ENCODE measurements at places on chromosomes 11 and 22.

DNA sequence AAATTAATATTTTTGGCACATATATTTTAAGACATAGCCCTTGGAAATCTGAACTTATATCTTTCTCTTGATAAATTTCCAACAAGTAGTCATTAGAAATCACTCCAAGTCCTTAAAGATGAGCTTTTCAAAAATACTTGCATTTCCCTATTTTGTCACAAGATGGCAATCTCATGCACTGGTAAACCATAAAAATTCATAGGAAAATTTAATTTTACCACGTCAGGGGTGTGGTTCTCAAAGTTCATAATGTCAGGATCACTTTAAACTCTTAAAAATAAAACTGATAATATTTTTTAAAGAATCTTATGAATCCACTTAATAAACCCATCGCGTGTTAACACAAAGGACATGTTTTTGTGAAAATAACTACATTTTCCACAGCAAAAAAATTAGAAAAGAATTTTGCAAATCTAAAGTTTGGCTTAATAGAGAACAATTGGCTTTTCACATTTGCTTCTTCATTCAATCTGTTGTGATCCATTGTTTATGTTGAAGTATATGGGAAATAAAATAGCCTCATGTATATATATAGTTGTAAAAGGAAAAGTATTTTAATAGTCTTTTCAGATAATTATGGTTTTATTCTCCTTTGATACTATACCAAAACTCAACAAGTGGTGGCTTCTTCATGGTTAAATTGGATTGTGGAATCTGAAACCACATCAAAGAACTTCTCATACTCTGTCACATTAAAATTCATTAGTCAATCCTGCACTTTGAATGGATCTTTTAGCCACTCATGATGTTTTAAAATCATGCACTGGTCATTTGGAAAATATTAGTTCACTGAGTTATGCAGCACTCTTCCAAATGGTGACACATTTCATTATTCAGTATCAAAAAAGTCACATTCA is 169.1 kb downstream of the CADM1 start:
- ATAC-seq: no peak

- peak; percentile 39 for ATAC-seq
Measured at GRCh38 chr22:50074551-50075530, 10.4 kb downstream of the MLC1 start.

DNA sequence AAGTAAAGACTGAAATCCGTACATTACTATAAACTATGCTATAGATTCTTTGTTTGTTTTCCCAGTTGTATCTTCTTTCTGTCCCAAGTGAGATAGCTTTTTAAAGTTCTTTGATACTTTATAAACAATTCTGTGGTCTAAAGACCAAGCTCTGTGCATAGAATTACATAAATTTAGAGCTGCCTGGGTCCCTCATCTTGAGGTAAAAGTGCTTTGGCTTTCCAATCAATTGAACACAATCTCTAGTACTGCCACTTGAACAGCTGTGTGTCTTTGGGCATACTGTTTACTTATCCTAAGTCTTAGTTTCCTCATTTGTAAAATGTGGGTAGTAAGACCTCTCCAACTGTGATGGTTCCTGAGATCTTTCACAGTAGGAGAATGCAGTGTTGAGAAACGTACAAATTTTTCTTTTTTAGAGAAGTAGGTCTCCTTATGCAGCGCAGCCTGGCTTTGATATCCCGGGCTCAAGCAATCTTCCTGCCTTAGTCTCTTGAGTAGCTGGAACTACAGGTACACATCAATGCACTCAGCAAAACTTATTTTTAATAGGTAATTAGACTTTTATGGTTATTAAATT is 2.5 kb upstream of the EED start:
- ATAC-seq: no peak

DNA sequence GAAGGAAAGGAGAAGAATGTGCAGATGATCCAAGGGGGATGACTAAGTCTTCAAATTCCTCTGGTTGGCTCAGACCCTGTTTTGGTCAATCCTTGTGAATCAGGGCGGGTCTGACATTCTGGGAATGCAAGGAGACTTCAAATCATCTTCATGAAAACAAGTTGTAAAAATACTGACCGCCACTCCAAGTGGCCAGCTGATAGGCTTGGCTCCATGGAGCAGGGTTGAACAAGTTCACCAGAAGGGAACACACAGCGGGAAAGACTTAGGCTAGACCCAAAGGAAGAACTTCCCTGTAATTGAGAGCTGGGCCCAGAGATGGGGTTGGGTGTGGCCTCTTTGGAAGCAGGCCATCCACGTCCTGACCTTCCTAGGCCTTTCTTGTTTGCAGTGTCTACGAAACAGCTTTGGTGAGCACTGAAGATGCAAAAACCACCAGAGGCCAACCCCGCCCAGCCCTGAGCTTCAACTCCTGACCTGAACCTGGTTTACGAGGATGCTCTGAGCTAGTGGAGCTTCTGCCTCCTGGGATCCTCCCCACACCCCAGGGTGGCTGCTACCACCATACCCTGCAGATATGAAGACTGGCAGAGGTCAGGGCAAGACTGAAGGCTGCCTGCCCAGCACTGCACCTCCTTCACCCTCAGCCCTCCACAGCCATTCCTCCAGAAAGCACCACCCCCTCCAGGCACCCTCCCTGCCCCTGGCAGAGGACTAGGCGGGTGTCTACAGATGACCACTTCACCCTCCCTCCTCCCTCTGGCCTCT is 26.1 kb downstream of the GDPD5 start:
- ATAC-seq: no peak

DNA sequence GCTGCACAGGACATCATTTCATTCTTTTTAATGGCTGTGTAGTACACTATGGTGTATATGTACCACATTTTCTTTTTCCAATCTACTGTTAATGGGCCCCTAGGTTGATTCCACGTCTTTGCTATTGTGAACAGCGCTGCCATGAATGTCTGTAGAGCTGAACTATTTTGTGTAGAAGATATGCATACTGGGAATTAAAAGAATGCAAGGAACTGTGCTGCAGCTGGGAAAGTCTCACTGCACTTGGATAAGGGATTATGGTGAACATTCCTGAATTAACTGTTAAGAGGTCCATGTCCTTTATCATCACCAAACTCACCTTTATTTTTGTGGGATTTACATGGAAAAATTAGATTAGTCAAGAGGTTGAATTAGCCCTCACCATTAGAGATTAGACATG is 224.7 kb downstream of the SNX19 start:
- ATAC-seq: no peak

- peak; percentile 77 for ATAC-seq
Measured at GRCh38 chr22:27212617-27213177, 555.3 kb downstream of the MIAT start.

- ATAC-seq: no peak
Measured at GRCh38 chr22:29443452-29443851, 5.1 kb downstream of the RFPL1 start.

- ATAC-seq: peak; percentile 25
Measured at GRCh38 chr11:65215441-65216076, 33.8 kb downstream of the CAPN1 start.

- ATAC-seq: peak; percentile 36
Measured at GRCh38 chr11:65317025-65317786, 2.5 kb downstream of the CDC42EP2 start.

DNA sequence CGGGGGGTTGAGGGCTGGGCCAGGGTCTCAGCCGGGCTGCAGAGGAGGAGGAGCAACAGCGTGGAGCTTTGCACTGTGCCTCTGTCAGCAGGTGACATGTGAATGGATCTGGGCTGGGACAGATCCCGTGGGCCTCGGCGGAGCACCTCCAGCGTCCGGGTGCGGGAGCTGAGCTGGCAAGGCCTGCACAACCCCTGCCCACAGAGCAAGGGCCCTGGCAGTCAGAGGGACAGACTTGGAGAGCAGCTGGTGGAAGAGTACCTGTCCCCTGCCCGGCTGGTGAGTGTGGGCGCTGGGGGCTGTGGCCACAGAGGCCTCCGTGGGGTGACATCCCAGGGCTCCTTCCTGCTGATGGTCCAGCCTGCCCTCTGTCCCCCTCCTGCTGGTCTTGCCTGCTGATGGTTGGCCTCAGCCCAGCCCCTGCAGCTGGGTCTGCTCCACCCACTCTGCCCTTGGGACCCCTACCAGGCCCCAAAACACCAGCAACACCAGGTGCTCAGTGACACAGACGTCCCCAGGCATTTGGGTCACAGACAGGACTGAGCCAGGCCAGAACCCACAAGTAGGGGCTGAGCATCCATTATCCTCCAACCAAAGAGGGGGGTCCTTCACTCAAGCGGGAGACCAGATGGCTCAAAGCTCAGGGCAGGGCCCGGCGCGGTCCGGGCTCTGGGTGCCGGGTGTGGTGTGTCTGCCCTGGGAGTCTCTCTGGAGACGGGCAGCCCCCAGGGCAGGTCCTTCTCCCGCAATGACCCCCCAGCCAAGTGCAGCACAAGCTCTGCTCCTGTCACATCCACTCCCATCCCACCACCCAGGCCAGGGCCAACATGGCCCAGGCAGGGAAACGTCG is 3.5 kb downstream of the LRRC56 start:
- no peak for ATAC-seq

- ATAC-seq: peak; percentile 36
Measured at GRCh38 chr22:29144786-29145160, 60.9 kb upstream of the EMID1 start.

DNA sequence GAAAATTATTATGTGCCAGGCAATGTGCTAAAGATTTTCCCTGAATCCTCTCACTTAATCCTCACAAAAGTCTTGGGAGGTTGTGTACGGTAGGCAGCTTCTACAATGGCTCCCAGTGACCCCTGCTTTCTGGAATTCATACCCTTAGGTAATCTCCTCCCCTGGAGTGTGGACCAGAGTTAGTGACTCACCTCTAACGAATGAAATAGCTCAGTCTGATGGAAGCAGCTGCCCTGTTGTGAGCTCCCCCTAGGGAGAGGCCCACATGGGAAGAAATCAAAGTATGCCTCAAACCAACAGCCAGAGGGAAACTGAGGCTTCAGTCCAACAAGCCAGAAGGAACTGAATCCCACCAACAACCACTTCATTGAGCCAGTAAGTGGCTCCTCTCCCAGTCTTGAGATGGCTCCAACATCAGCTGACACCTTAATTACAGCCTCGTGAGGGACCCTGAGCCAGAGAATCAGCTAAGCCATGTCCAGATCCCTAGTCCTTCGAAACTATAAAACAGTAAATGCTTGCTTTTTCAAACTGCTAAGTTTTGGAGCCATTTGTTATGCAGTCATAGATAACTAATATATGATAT is 98.9 kb upstream of the ISX start:
- ATAC-seq: no peak

GRCh38 chr11:98728421-98728820 is 292.3 kb upstream of the CNTN5 start:
- ATAC-seq: no peak

GRCh38 chr11:125093502-125093901 is 17.9 kb downstream of the TMEM218 start:
- ATAC-seq: no peak

GRCh38 chr22:29715705-29716104 is 4.1 kb upstream of the CABP7 start:
- ATAC-seq: no peak

Measured in esophagus mucosa (tissue), 1 donor.